ENCODE measurements at places on chromosomes 6 and 20. TPM values are rescaled to one million over a fixed set of nuclear protein-coding genes. Genes with fewer than 3 reads are reported as not detected.

GRCh38 chr6:150001295-150002008 is 23.9 kb downstream of the RAET1L start:
- H3K4me1 ChIP-seq, result peaks cover 42% of the 10 kb centered on the region
- peaks cover 44% of the 10 kb centered on the region for H3K27me3 ChIP-seq
- H3K4me3 ChIP-seq, result no peak overlapping the region
- no peak for DNase-seq

GRCh38 chr20:51961964-51962761 is 159.8 kb upstream of the SALL4 start:
- H3K27me3 ChIP-seq, result peaks cover 21% of the 10 kb centered on the region
- no peak overlapping the region for H3K4me3 ChIP-seq
- no peaks in the 10 kb centered on the region for H3K36me3 ChIP-seq
- no peaks in the 10 kb centered on the region for H3K4me1 ChIP-seq
- no peak for DNase-seq
- H3K27ac ChIP-seq, result no peak overlapping the region

GRCh38 chr20:64160118-64160517 is 4.1 kb upstream of the MYT1 start:
- H3K27me3 ChIP-seq, result peaks cover 40% of the 10 kb centered on the region
- no peaks in the 10 kb centered on the region for H3K4me1 ChIP-seq

The LPA gene
- total RNA-seq, result not detected

The LY6G5B gene
- total RNA-seq, result 17.2 TPM

DNA sequence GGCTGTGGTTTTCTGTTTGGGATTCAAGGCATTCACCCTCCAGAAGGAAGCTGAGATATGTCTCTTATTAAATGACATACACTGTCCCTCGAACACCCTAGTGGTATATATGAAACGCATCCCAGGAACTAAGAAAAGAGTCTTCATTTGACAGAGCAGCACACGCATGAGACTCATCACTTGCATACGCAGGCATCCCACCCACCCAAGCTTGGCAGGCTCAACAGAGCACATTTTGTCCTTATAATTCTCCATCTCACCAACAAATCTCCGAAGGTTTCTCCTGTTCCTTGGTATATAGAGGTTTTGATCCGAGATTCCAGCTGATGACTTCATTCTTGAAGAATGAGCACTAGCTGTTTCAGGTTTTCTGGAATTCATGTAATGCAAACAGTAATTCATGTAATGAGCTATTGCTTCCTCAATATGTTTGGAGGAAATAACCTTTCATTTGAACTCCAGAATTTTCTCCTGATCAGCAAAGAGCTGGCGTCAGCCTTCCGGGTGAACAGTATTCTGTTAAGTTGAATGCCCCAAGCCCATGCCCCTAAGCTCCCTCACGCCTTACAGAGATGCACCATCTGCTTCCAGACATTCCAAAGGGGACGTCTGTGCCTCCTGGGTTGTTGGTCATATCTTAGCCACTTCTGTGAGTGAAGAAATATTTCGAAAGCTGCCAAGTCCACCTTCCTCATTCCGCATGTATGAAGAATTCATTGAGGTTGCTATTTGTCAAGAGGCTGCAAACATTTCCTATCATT is 66.0 kb upstream of the CDH4 start:
- no peak for DNase-seq
- H3K4me3 ChIP-seq, result no peak overlapping the region
- no peaks in the 10 kb centered on the region for H3K4me1 ChIP-seq
- no peaks in the 10 kb centered on the region for H3K27me3 ChIP-seq
- no peaks in the 10 kb centered on the region for H3K36me3 ChIP-seq

GRCh38 chr20:38947931-38948362 is 14.2 kb upstream of the DHX35 start:
- no peak overlapping the region for H3K4me3 ChIP-seq
- H3K27ac ChIP-seq, result no peak overlapping the region
- H3K27me3 ChIP-seq, result no peaks in the 10 kb centered on the region
- no peak for DNase-seq

DNA sequence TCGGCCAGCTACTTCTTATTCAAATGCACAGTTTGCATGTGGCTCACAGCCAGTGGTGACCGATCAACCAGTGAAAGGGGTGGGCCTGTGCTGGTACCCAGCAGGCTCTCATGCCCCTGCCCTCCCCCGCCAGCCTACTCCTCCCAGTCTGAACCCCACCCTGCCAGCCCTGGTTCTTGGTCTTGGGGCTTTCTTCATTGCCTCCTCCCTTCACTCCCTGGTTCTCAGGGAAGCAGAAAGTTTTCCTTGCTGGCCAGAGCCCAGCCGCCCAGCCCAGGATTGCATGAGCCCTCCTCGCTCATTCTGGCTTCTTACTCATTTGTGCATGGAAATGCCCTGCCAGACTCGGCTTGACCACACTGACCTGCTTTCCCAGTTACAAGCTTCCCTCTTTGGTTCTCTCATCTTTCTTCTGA is 40.8 kb downstream of the KCNK17 start:
- H3K4me3 ChIP-seq, result no peak overlapping the region
- no peaks in the 10 kb centered on the region for H3K36me3 ChIP-seq
- no peak for DNase-seq
- H3K27me3 ChIP-seq, result peaks cover 6% of the 10 kb centered on the region

The FAM217A gene
- not detected for total RNA-seq

- H3K27ac ChIP-seq, result no peak overlapping the region
- peak; percentile 76 for DNase-seq
- H3K36me3 ChIP-seq, result peaks cover under 1% of the 10 kb centered on the region
- no peak overlapping the region for H3K4me3 ChIP-seq
- peaks cover 14% of the 10 kb centered on the region for H3K4me1 ChIP-seq
These were observed 20.4 kb upstream of the SERINC1 start for GRCh38 chr6:122491919-122492555.

DNA sequence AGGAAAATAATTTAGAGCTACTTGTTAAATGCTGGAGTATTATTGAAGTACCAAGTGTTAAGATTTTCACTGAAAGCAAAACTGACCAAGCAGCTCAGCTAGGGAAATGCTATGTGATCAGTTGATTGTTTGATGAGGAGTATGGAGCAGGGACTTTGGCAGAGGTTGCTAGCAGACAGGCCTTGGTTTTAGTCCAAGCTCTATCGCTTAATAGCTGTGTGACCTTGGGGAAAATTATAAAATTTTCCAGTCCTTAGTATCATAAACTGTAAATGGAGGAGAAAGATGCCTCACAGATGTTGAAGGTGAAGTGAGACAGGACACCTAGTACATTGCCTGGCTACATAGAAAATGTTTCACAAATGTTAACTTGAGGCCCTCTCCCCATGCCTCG is 136.6 kb downstream of the MTHFD1L start:
- H3K4me1 ChIP-seq, result peaks cover 18% of the 10 kb centered on the region
- H3K4me3 ChIP-seq, result no peak overlapping the region
- H3K27me3 ChIP-seq, result no peaks in the 10 kb centered on the region
- H3K27ac ChIP-seq, result no peak overlapping the region

- H3K27ac ChIP-seq, result no peak overlapping the region
- H3K36me3 ChIP-seq, result no peaks in the 10 kb centered on the region
- DNase-seq, result no peak
- H3K4me1 ChIP-seq, result peaks cover 8% of the 10 kb centered on the region
These were observed 20.3 kb upstream of the TENT5A start for GRCh38 chr6:81772741-81773140.

The SLC44A4 gene
- not detected for total RNA-seq

The CNKSR3 gene
- total RNA-seq, result not detected

DNA sequence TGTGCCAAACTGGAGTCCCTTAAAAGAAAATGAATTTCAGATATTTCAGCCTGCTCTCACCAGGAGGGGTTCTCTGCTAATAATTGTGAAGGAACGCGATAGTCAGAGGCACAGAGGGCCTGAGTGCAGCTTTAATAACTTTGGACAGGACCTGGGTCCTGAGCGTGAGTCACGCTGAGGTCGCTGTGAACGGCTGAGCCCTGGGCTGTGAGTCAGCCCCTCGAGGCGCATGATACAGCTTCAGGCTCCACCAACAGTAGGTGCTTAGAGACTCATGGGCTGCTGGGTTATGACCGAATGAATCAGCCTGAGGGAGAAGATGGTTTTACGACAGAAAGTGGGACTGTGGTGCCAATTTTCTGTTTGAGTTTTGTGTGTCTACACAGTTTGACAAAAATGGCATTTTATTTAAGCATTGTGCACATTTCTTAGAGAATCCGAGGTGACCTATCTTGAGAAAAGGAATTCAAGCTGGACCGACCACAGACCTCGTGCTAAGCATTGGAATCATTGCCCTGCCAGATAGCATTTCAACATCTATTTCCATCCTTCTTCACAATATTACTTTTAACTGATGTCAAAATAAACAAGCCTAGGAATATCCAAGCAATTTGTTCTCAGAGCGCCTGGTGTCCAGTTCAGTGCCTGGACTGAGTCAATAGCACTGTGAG is 183.0 kb downstream of the THBS2 start:
- H3K27ac ChIP-seq, result no peak overlapping the region
- DNase-seq, result no peak
- H3K4me3 ChIP-seq, result no peak overlapping the region
- no peaks in the 10 kb centered on the region for H3K4me1 ChIP-seq
- no peaks in the 10 kb centered on the region for H3K36me3 ChIP-seq

DNA sequence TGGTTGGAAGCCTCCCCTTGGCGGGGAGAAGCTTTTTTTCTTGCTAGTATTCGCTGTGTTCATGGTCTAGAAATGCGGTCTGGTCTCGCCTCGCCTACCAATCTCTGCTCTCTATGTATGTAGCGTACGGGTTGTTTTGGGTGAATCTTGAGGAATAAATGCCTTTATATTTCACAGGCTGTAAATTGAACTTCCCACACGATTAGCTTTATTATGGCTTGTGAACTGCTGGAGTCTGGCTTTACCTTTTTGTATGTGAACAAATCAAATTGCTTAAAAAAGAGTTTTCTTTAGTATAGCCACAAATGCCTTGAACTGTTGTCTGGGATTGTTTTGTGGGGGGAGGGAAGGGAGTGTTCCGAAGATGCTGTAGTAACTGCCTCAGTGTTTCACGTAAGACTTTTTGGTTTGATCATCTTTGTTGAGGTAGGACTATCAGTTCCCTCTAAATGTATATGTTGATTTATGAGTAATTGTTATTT is 2.2 kb downstream of the INSM1 start:
- H3K4me1 ChIP-seq, result peaks cover 8% of the 10 kb centered on the region
- H3K36me3 ChIP-seq, result peaks cover 2% of the 10 kb centered on the region
- peaks cover 69% of the 10 kb centered on the region for H3K27me3 ChIP-seq
- no peak for DNase-seq

DNA sequence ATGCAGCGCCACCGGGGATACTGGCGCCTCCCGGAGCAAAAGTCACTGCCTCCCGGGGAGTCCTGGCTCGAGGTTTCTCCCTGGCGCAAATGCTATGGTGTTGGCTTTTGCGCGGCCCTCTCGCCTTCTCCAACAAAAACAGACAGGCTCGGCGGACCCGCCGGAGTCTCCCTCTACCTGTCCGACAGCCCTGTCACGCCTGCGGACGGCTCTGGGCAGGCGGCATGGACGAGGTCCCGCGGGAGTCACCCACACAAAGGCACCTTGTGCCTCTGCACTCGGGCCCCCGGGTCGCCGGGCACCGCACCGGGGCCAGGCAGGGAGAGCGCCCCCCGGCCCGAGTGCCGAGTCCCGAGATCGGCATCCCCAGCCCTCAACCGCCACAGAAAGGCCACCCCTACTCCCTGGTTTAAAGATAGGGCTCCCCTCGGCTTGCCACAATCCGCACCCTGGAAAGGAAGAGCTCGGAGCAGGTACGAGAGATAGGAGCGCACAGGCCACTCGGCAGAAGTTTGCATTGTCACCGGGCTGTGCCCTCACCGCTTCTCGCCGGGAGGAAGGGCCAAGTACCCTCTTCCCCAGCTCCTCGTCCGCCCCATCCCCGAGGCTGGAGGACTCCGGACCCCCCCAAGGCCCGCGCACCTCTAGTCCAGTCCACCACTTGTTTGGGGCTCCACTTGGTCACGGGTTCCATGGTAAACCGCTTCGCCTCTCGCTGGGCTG is 903 bp downstream of the CNKSR3 start:
- no peak overlapping the region for H3K27ac ChIP-seq
- H3K4me1 ChIP-seq, result peaks cover 7% of the 10 kb centered on the region
- H3K4me3 ChIP-seq, result no peak overlapping the region
- no peaks in the 10 kb centered on the region for H3K36me3 ChIP-seq
- peaks cover 54% of the 10 kb centered on the region for H3K27me3 ChIP-seq

DNA sequence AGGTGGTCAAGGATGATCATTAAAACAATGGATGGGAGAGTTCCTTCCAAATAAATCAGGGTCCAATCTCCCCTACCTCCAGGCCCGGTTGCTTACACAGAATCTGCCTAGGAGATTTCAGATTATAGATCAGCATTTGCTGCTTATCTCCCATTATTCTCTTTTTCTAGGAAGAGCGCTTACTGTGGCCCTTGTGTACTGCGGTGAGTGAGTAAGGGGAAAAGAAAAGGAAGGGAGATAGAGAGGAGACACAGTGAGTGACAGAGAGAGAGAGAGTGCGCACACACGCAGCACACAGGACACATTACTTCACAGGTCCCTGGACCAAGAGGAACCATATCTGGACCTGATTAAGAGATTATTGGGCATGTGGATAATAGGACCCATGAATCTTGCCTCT is 6.2 kb downstream of the LATS1 start:
- H3K4me1 ChIP-seq, result peaks cover 50% of the 10 kb centered on the region
- no peak overlapping the region for H3K27ac ChIP-seq
- H3K36me3 ChIP-seq, result peaks cover 35% of the 10 kb centered on the region
- H3K4me3 ChIP-seq, result no peak overlapping the region
- no peaks in the 10 kb centered on the region for H3K27me3 ChIP-seq
- no peak for DNase-seq

The PRELID3B gene
- total RNA-seq, result 88.7 TPM

- DNase-seq, result no peak
- peaks cover 35% of the 10 kb centered on the region for H3K36me3 ChIP-seq
- no peak overlapping the region for H3K27ac ChIP-seq
- H3K27me3 ChIP-seq, result no peaks in the 10 kb centered on the region
- no peak overlapping the region for H3K4me3 ChIP-seq
- H3K4me1 ChIP-seq, result peaks cover 45% of the 10 kb centered on the region
These were observed 161.2 kb downstream of the ATXN1 start for GRCh38 chr6:16600026-16600425.

The POU5F1 gene
- total RNA-seq, result not detected

- no peak for DNase-seq
- H3K4me1 ChIP-seq, result peaks cover 73% of the 10 kb centered on the region
- H3K27ac ChIP-seq, result peak overlapping the region; percentile 41
- H3K36me3 ChIP-seq, result peaks cover 16% of the 10 kb centered on the region
- H3K27me3 ChIP-seq, result no peaks in the 10 kb centered on the region
- no peak overlapping the region for H3K4me3 ChIP-seq
These were observed 81.3 kb downstream of the TRERF1 start for GRCh38 chr6:42370323-42370985.

GRCh38 chr20:36269507-36269906 is 33.2 kb downstream of the AAR2 start:
- H3K27me3 ChIP-seq, result peaks cover 3% of the 10 kb centered on the region
- DNase-seq, result no peak
- H3K4me1 ChIP-seq, result no peaks in the 10 kb centered on the region
- H3K27ac ChIP-seq, result no peak overlapping the region

The TSPO2 gene
- not detected for total RNA-seq

GRCh38 chr20:57672164-57672563 is 37.7 kb downstream of the PMEPA1 start:
- DNase-seq, result no peak
- H3K27me3 ChIP-seq, result peaks cover 1% of the 10 kb centered on the region
- no peak overlapping the region for H3K4me3 ChIP-seq
- H3K27ac ChIP-seq, result no peak overlapping the region
- H3K4me1 ChIP-seq, result no peaks in the 10 kb centered on the region
- no peaks in the 10 kb centered on the region for H3K36me3 ChIP-seq

The CD40 gene
- total RNA-seq, result 0.93 TPM

The MAFB gene
- total RNA-seq, result 0.33 TPM

- no peaks in the 10 kb centered on the region for H3K36me3 ChIP-seq
- peaks cover 39% of the 10 kb centered on the region for H3K4me1 ChIP-seq
- no peaks in the 10 kb centered on the region for H3K27me3 ChIP-seq
- no peak overlapping the region for H3K4me3 ChIP-seq
- DNase-seq, result no peak
These were observed 18.5 kb upstream of the ARMC12 start for GRCh38 chr6:35718375-35718736.

The SRSF12 gene
- total RNA-seq, result not detected
